ENCODE measurements at places on chromosomes 13 and 19. TPM values are rescaled to one million over a fixed set of nuclear protein-coding genes. Genes with fewer than 3 reads are reported as not detected.

BEST2 gene
- total RNA-seq = 0.30 TPM

CEACAM16 gene
- not detected for total RNA-seq

NCAN gene
- total RNA-seq = 0.07 TPM

ATP4B gene
- not detected for total RNA-seq

TBC1D4 gene
- 9.2 TPM for total RNA-seq

ZNF543 gene
- 10.0 TPM for total RNA-seq

ZSCAN1 gene
- total RNA-seq = not detected

SERP2 gene
- not detected for total RNA-seq

SHC2 gene
- not detected for total RNA-seq

LILRB5 gene
- total RNA-seq = not detected

B3GNT8 gene
- total RNA-seq = not detected

RFPL4A gene
- not detected for total RNA-seq

LIG4 gene
- total RNA-seq = 6.4 TPM

GRCh38 chr13:113663934-113664333, 3.1 kb upstream of the GRK1 start:
- DNase-seq = no peak

- DNase-seq = no peak
Observed at GRCh38 chr13:29537736-29538651, 57.5 kb downstream of the SLC7A1 start.

DNA sequence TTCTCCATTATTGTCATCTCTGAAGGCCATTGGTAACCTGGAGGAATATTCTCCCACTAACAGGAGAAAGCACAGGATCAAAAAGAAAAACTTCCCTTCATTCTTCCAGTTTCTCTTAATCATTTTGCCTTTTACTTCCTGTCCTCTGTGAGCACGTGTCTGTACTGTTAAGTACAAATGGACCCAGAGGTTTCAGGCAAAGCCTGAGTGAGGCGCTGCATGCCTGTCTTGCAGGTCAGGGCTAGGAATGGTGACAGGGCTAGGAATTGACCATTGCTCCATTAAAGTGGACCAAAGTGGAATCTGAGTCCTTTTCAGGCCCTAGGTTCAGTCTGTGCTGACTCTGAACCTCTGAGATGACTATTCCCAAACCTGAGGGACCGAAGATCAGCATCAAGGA, 326.7 kb downstream of the SHISA2 start:
- no peak for DNase-seq

DNA sequence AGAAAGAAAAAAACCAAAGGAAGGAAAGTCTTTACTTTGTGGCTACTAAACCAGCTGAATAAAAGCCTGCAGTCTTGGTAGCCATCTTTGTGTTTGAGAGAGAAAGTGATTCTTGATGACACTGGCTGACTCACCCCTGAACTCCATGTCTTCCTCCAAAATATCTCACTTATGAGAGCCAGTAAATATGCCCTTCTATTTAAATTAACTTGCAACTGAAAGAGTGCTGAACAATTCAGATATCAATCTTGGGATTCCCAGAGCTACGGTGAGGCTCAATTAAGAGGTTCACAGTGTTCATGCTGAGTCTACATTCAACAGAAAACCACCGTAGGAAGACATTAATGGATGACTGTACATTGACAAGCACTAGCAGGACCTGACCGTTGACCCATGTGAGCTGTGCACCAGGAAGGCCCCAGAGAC, 57.9 kb downstream of the KCTD12 start:
- no peak for DNase-seq

GRCh38 chr13:44142540-44142867, 231.1 kb upstream of the SERP2 start:
- DNase-seq = no peak

GRCh38 chr19:41415154-41415571, 12.0 kb downstream of the B3GNT8 start:
- DNase-seq = no peak

- no peak for DNase-seq
Observed at GRCh38 chr19:51615991-51616390, 14.2 kb downstream of the SIGLEC5 start.

GRCh38 chr13:67632590-67632989, 402.5 kb upstream of the PCDH9 start:
- no peak for DNase-seq

- DNase-seq = peak; percentile 78
Observed at GRCh38 chr19:43425567-43426392, 11.1 kb downstream of the TEX101 start.

- no peak for DNase-seq
Observed at GRCh38 chr13:99884913-99885312, 86.7 kb downstream of the ZIC5 start.

DNA sequence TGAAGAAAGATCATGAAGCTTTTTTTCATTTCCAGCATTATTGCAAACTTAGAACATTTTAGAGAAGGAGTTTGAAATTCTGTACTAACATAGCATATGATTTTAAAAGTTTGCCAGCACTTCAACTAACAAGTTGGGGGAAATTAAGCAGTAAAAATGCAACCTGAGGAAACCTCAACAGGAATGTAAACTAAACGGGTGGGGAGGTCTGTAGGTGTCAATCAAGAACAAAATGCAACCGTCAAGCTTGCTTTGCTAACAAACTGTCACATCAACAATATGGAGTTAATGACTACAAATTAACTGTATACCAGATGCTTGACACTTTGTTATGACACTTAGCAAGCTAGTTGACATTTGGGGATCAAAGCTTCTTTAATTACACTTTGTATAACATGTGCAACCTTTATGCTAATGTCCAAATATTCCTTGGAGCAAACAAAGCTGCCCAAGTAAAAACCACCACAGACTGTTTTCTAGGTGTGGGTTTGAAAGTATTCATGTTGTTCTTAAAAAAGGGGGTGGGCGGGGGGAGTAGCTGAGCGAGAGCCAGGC, 52.1 kb downstream of the DACH1 start:
- no peak for DNase-seq

DNA sequence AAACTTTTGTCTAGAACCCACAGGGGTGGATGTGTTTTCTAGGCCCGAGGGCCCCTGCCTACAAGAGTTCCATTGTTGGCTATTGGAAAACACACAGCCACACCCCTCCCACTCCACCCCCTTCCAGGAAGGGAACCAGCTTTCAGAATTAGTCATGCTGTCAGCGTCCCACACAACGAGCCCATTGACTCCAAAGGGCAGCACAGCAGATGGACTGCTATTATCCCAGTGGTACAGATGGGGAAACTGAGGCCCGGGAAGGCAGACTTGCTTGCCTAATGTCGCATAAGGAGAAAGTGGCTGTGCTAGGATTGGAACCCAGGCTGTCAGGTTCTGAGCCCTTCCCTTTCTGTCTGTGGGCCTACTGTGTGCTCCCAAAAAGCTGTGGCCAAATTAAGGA, 8.1 kb upstream of the FXYD3 start:
- peak; percentile 74 for DNase-seq

- DNase-seq = peak; percentile 74
Observed at GRCh38 chr19:45607071-45608029, 5.3 kb upstream of the GPR4 start.

GRCh38 chr13:71524613-71525304, 342.2 kb downstream of the DACH1 start:
- no peak for DNase-seq

DNA sequence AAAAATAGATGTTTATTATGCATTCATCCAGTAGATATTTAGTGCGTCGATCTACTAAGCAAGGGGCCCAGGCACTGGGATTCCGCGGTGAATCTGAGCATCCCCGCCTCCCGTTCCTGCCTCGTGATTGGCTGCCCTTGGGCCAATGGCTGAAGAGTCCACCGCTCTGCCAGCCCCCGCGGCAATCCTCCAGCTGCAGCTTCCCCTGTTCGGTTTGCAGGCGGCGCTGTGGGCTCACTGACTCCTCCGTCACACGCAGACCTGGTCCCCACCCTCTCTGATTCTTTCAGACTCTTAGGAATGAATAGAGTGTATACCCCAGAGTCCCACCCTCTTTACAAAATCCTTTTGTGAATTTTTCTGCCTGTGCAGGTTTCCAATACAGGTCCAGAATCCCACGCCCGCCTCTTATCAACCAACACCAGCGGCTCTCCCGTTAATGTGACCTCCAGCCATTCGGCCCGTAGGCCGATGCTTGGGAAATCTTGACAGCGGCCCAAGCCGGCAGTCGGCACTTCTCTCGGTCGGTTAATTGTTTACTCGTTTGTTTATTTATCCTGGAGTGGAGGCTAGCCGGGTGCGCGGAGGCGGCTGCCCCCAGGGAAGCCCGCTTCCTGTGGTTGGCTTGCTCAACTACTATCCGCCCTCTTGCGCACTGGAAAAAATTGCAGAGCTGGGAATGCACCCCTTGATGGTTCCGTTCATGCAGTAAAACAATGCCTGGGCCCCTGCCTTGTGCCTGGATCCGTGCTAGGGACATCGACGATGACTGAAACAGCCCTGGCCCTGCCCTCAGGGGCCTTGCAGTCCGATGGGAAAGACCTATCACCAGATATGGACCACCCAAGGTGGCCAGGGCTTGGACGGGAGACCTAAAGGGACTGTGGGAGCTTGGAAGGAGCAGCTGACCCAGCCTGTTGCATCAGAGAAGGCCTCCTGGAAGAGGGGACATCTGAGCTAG, 4.5 kb upstream of the ARHGAP35 start:
- DNase-seq = peak; percentile 99

GRCh38 chr19:47022140-47022536, 2.5 kb downstream of the NPAS1 start:
- no peak for DNase-seq

DNA sequence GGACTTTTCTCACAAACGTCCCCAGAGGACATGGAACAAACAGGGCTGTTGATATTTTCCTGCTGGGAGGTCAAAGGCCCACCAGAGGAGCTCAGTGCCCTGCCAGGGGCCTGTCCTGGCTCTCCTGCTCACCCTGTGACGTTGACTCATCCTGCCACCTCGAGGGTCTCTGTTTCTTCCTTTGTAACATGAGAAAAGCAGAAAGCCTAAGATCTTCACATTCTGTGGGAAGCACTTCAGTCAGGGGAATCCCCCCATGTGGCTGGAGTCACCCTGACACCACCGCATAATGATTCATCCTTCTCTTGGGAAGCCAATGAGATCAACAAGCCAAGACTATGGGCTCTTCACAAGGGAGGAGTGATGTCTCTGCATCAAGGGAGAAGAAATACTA, 147.9 kb downstream of the KATNAL1 start:
- peak; percentile 58 for DNase-seq

- DNase-seq = no peak
Observed at GRCh38 chr19:12913851-12914690, 5.0 kb downstream of the SYCE2 start.

DNA sequence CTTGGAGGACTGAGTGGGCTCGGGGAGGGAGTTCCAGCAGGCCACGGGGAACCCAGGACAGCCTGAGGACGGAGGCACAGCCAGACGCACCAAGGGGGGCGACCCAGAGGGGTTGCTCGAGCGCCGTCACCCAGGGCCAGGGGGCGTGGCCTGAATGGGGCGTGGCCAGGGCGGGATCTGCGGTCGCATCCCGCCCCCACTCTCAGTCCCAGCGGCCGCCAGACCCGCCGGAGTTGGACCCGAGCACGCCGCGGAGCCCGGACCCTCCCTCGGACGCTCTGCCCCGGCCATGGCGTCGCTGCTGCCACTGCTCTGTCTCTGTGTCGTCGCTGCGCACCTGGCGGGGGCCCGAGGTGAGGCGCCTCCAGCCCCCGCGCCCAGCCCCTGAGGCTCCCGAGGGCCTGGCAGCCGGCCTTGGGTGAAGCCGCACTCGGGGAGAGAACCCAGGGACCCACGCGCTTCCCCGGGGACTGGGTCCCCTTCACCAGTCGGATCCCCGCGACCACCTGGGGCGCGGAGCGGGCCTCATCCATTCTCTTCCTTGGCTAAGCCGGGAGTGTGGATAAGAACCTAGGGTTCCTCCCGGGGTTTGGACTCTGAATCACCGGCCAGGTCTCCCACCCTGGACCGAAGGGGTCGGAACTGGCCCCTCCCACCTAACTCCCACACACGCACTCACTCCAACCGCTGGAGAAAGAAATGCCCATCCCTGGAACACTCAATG, at the start of gene CILP2:
Gene CILP2, plus strand, starts transcription at position 205 of the 724 bp plus-strand sequence. Its CDS starts 85 bp downstream, at position 290.
- DNase-seq = no peak

- peak; percentile 52 for DNase-seq
Observed at GRCh38 chr13:46893798-46894560, 2.9 kb downstream of the HTR2A start.

- DNase-seq = no peak
Observed at GRCh38 chr13:23427881-23428528, 5.5 kb downstream of the SACS start.

DNA sequence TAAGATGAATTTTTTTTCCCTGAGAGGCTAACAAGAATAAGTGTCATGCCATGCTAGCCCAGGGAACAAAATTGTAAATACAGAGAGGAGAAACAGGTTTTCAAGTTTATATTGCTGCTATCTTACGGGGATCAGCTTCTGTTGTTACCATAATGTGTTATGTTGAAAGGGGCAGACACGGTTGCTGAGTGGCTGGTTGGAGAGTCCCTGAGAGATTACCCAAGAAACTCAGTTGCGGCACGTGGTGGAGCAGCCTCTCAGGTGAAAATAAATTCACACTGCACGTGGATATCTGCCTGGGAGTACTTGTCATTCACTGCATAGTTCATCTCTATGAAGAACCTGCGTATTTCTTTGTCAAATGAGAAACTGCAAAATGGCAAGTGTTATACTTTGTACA, 293.6 kb downstream of the TDRD3 start:
- no peak for DNase-seq

- DNase-seq = no peak
Observed at GRCh38 chr19:16561382-16561781, 10.8 kb downstream of the SLC35E1 start.

GRCh38 chr19:47507924-47508553, 6.8 kb downstream of the NAPA start:
- DNase-seq = no peak

- DNase-seq = no peak
Observed at GRCh38 chr19:39351537-39352064, 9.4 kb downstream of the SAMD4B start.

DNA sequence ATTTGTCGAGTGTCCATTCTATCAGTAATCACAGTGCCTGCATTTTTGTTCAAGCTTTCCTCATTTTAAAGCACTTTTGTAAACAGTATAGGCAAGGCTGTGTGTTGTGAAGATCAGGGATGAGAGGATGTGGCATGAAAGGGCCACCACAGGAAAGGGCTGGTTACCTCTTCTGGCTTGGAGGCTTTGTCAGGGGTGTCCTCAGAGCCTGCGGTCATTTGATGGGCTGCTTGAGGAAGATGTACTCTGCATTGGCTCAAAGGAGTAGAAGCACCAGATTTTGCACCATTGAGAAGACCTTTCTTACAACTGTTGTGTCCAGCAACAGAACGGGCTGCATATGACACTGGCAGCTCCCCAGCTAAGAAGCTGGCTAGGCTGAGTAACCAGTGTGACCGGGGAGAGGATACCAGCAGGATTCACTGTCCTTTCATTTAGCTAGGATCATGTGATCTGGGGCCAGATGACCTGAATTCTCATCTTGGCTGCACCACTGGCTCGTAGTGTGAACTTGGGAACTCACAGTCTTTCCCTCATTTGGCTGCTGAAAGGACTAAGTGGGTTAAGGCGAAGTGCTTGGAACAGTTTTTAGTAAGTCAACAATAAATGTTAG, 380.2 kb downstream of the FGF9 start:
- no peak for DNase-seq
